ENCODE measurements at places on chromosomes 7 and 10.

- no peak for DNase-seq
These were observed 902.4 kb downstream of the LRMDA start for GRCh38 chr10:76333796-76334195.

GRCh38 chr10:36608866-36609265 is 516.5 kb upstream of the ANKRD30A start:
- no peak for DNase-seq

- DNase-seq: no peak
These were observed 139.2 kb upstream of the PRR15 start for GRCh38 chr7:29424295-29424983.

DNA sequence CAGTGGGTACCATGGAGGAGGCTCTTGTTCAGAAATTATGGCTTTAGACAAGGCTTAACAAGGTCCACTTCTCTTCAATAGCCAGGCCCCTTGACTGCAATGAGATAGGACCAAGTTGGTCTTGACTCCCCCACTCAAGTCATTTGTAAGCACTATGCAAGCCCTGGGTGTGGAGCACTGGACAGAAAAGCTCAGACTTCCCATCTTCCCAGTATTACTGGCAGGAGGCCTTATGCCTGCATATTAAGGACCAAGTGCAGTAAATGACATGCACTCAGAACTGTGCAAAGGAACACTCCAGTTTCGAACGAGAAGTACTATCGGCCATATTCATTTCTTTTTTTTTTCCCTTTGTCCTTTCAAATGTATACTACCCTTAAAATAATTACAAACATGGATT is 318.3 kb upstream of the LRRN3 start:
- DNase-seq: no peak

DNA sequence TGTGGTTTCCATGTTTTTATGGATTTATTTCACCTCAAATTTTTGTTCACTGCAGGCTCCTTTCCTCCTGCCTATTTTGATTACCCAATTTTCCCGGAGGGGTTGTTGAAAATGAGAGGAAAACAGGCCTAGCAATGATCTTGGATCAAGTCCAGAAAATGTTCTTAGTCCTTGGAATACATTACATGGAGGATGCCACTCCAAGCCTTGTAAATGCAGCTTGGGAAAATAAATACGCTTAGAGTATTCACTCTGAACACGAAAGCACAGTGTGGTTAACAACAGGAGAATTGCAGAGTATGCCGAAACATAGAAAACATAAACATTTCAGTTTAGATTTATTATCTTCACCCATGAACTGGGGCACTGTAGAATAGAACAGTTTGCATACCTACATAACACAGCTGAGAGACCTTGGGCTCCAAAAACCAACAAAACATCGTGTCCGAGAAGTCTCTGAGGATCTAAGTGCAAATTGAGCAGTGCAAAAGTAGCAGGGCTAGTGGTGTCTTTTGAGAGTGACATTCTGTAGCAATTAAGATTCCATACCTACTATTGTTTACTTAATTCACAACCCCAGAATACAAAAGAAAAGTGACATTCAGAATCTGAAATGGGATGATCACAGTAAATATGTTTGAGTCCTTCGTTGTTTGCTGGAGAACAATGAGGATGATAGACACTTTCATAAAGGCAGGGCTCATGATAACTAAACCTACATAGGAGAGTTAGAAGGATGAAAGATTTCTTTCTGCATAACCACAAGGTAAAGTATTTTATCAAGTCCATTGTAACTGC is 7.6 kb upstream of the CD36 start:
- no peak for DNase-seq

DNA sequence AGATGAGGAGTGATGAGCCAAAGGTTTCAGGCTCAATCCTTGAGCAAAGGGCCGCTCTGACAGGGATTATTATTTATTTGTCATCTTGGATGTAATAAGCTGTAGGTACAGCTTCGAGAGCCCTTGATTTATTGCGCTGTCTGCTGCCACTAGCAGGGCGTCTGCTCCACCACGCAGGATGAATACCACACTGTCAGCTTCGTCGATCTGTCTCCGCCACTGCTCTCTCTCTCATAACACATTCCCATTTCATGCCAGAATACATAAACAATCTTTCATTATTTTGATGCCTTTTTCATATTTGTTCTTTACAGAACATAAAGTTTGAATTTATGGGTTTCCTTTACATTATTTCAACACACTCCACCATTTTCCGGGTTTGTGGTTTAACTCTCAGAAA is 276.6 kb downstream of the LRMDA start:
- DNase-seq: no peak

DNA sequence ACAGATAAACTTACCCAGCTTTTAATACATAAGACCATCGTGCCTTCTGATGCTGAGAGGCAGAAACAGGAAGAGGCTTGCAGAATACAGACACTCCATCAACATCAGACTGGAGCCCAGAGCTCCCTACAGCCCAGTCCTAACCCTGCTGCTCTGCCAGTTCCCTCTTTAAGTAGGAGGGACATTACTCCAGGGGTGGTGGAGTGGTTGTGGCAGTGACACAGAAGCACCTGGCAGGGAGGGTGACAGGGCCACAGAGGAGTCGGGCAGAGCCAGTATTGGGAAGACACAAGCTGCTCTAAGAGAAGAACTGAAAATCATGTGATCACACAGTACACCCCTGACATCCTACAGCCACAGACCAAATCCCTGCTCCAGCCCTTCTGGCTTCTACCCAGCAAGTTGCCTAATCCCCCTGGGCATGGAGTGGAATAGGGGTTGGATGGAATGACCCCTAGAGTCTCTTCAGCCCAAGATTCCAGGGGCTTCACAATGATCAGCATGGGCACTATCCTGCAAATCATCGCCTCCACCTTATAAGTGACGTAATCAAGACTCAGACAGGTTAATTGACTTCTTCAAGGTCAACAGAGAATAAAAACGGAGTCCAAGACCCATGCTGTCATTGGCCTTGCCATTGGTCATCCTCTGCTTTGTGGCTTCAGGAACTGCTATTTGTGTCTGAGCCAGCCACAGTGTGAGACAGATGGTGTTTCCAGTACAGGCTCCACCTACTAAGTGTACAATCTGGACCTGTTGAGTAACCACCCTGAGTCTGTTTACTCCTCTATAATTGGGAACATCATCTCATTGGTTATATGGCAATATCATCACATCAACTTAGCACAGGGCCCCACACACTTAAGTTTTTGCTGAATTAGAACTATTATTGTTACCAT is 61.1 kb upstream of the ZMIZ1 start:
- DNase-seq: no peak

DNA sequence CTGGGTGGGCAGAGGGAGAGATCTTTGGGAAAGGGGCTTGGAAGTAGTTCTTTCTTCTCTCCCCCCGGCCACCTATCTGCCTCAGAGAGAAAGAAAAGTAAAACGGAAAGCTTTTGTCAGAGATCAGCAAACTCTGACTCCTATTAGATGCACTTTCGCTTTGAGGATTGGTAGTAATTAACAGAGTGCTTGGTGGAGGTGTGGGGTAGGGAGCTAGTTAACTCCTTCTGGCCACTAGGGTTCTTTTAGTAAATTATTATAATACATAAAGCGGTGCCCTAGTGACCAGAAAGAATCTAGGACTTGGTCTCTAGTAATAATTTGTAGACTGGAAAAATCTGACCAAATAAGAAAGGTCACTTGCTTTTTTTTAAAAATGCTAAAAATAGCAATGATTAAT is 54.6 kb downstream of the CPVL start:
- no peak for DNase-seq

DNA sequence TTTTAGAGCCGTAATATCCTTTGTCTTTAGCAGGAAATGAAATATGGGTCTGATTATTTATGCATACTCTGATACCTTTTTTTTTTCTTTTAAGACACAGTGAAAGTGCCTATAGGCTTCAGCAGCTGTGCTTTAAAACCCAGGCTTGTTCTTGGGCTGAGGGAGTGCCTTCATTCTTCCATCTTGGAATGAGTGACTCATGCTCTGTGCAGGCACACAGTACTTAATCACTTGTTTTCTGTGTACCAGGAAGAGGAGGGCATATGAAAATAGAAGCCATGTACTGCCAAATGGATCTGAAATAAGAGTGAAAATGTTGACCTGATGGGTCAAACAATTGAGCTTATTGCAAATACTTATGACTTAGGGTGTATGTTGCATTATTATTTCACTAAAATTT is 12.0 kb downstream of the INPP5F start:
- DNase-seq: no peak
